Ascending aorta (tissue), 2 donors: ENCODE measurements at places on chromosomes 16 and 17.

GRCh38 chr17:11997972-11998233 is 628 bp upstream of the ZNF18 start:
- peak overlapping the region; percentile 86 for H3K27ac ChIP-seq
- H3K27me3 ChIP-seq, result no peaks in the 10 kb centered on the region
- no peak for DNase-seq
- H3K4me1 ChIP-seq, result peaks cover 8% of the 10 kb centered on the region
- peak overlapping the region; percentile 97 for H3K4me3 ChIP-seq

DNA sequence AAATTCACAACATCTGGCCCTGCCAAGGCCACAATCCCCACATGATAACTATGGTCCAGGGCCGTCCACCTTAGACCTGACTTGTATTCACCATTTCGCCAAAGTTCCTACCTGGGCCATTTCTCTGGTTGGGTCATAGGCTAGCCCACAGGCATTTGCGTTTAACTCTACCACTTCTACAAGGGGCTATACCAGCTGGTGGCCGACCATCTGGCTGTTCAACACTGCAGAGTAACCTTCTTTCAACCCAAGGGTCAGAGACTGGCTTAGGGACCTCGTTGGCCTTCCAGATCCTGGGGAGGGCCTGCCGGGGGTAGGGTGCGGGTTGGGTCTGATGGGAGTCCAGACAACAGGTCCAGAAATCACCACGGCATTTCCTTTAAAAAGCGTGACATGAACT is 242.3 kb upstream of the C16orf82 start:
- no peaks in the 10 kb centered on the region for H3K36me3 ChIP-seq
- H3K4me1 ChIP-seq, result no peaks in the 10 kb centered on the region
- no peaks in the 10 kb centered on the region for H3K27me3 ChIP-seq
- DNase-seq, result no peak
- H3K4me3 ChIP-seq, result no peak overlapping the region

- no peak overlapping the region for H3K4me3 ChIP-seq
- H3K4me1 ChIP-seq, result no peaks in the 10 kb centered on the region
- DNase-seq, result no peak
- H3K36me3 ChIP-seq, result no peaks in the 10 kb centered on the region
- H3K27ac ChIP-seq, result no peak overlapping the region
Observed at GRCh38 chr17:59296190-59296589, 35.3 kb upstream of the YPEL2 start.

GRCh38 chr16:47486856-47487255 is 25.7 kb downstream of the PHKB start:
- no peak overlapping the region for H3K4me3 ChIP-seq
- H3K36me3 ChIP-seq, result no peaks in the 10 kb centered on the region
- H3K27ac ChIP-seq, result no peak overlapping the region
- no peaks in the 10 kb centered on the region for H3K27me3 ChIP-seq
- no peak for DNase-seq

GRCh38 chr16:83911290-83911689 is 12.4 kb downstream of the MLYCD start:
- H3K4me3 ChIP-seq, result no peak overlapping the region
- H3K27ac ChIP-seq, result no peak overlapping the region
- no peak for DNase-seq

GRCh38 chr16:19582050-19582831 is 26.7 kb downstream of the VPS35L start:
- H3K27ac ChIP-seq, result no peak overlapping the region
- no peak overlapping the region for H3K4me3 ChIP-seq
- DNase-seq, result no peak
- H3K27me3 ChIP-seq, result no peaks in the 10 kb centered on the region
- no peaks in the 10 kb centered on the region for H3K4me1 ChIP-seq
- peaks cover 58% of the 10 kb centered on the region for H3K36me3 ChIP-seq

DNA sequence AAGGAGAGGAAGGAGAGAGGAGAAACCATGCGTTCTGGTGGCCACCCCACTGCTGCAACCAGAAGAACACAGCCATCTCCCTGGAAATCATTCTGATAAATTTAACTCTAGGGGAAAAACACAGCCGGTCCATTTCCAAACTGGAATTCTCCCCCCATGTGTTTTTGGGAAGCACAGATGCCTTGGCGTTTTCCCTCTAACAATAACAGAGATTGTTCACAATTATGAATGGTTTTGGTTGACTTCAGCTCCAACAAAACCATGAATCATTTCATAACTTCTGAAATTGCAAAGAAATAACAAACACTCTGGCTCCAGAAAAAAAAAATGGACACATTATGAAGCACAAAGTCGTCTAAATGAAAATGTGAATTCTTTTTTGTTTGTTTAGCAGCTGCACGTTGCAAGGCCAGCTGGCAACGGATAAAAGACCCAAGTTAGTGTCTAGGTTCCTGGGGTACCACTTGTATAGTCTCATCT is 46.2 kb downstream of the GNAO1 start:
- no peaks in the 10 kb centered on the region for H3K4me1 ChIP-seq
- H3K27ac ChIP-seq, result no peak overlapping the region
- H3K4me3 ChIP-seq, result no peak overlapping the region
- no peaks in the 10 kb centered on the region for H3K27me3 ChIP-seq
- H3K36me3 ChIP-seq, result no peaks in the 10 kb centered on the region

- H3K27me3 ChIP-seq, result no peaks in the 10 kb centered on the region
- DNase-seq, result peak; percentile 79
- H3K4me1 ChIP-seq, result peaks cover 6% of the 10 kb centered on the region
- peaks cover 19% of the 10 kb centered on the region for H3K36me3 ChIP-seq
Observed at GRCh38 chr17:63698886-63699637, 863 bp downstream of the LIMD2 start.

- H3K4me1 ChIP-seq, result peaks cover 3% of the 10 kb centered on the region
- H3K27ac ChIP-seq, result no peak overlapping the region
- no peaks in the 10 kb centered on the region for H3K27me3 ChIP-seq
- no peak for DNase-seq
- H3K36me3 ChIP-seq, result peaks cover 11% of the 10 kb centered on the region
- no peak overlapping the region for H3K4me3 ChIP-seq
Observed at GRCh38 chr17:82666931-82667667, 18.9 kb upstream of the WDR45B start.

GRCh38 chr17:64309710-64310109 is 46.6 kb upstream of the TEX2 start:
- peaks cover 2% of the 10 kb centered on the region for H3K4me1 ChIP-seq
- no peak for DNase-seq
- H3K27ac ChIP-seq, result no peak overlapping the region
- H3K27me3 ChIP-seq, result no peaks in the 10 kb centered on the region
- H3K4me3 ChIP-seq, result no peak overlapping the region
- no peaks in the 10 kb centered on the region for H3K36me3 ChIP-seq

DNA sequence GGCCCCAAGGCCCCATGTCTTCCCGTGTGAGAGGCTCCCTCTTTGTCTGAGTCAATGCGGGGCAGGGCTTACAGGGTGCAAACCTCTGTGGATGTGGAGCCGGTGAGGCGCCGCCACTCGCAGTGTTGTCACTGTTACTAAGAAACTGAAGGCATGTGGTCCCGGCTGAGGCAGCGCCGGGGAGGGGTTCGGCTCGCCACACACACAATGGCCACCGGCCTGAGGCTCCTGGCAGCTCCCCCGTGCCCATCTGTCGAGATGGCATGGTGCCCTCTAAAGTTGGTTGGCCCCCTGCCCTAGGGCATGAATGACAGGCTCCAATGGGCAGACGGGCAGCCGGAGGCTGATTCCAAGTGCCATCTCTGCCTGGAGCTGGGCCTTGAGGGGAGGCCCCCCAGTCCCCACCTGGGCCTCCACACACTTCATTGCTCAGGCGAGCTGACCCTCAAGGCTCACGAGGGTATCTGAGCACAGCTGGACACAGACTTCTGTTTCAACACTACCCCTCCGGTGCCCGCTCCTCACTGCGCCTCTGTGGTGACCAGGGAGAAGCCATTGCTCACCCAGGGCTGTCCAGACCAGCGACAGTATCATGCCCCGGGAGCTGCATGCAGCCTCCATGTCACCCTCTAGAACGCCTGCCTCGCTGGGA is 137.2 kb downstream of the C16orf78 start:
- H3K27ac ChIP-seq, result no peak overlapping the region
- H3K4me1 ChIP-seq, result no peaks in the 10 kb centered on the region
- no peak overlapping the region for H3K4me3 ChIP-seq

GRCh38 chr16:75495076-75495674 is at the start of gene CHST6:
Gene CHST6, minus strand, starts transcription at chr16:75495441. Its CDS starts 15,613 bp downstream, at chr16:75479828.
- H3K4me3 ChIP-seq, result peak within 1 kb of the TSS; percentile 61
- DNase-seq, result no peak
- peaks cover 13% of the 10 kb centered on the region for H3K4me1 ChIP-seq
- H3K27me3 ChIP-seq, result no peaks in the 10 kb centered on the region

- no peak for DNase-seq
- H3K27me3 ChIP-seq, result no peaks in the 10 kb centered on the region
- no peak overlapping the region for H3K27ac ChIP-seq
- H3K4me1 ChIP-seq, result no peaks in the 10 kb centered on the region
Observed at GRCh38 chr16:58417035-58417434, 24.8 kb downstream of the GINS3 start.

DNA sequence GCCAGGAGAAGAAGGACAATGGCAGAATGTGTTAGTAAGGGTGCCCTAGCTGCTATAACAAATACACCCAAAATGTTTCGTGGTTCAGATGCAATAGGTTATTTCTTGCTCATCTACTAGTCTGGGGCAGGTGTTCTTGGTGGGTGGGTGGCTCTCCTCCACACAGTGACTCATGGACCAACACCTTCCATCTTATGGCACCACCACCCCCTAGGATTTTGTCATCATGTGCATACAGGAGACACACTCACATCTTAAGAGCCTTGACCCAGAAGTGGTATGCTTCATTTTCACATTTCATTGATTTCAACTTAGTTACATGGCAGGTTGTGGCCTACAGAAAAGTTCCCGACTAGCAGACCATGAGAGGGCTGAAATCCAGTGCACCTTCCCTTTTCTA is 114.7 kb downstream of the AMFR start:
- H3K4me3 ChIP-seq, result no peak overlapping the region
- H3K36me3 ChIP-seq, result no peaks in the 10 kb centered on the region
- DNase-seq, result no peak
- H3K4me1 ChIP-seq, result no peaks in the 10 kb centered on the region
- H3K27me3 ChIP-seq, result no peaks in the 10 kb centered on the region

DNA sequence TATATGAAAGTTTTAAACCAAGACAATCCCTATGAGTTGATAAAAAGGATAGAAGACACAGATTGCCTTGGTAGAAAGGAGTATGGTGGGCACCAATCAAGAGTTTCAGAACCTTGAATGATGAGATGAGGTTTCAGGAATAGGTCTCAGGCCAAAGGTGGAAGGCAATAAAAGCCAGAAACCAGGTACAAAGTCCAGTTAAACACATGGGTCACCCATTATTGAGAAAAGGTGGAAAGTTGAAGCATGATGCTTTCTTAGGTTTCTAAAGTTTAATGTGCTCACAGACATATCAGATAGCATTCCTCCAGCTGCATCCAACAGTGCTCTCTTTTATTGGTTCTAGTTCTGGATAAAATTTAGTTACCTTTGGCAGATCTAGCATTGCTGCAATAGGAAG is 950.8 kb upstream of the SOX9 start:
- H3K27ac ChIP-seq, result no peak overlapping the region
- no peaks in the 10 kb centered on the region for H3K27me3 ChIP-seq
- no peak overlapping the region for H3K4me3 ChIP-seq
- no peaks in the 10 kb centered on the region for H3K4me1 ChIP-seq
- no peak for DNase-seq

GRCh38 chr16:65010125-65010524 is 111.7 kb downstream of the CDH11 start:
- no peaks in the 10 kb centered on the region for H3K27me3 ChIP-seq
- H3K36me3 ChIP-seq, result peaks cover under 1% of the 10 kb centered on the region
- no peak for DNase-seq
- H3K4me3 ChIP-seq, result no peak overlapping the region
- H3K27ac ChIP-seq, result no peak overlapping the region

GRCh38 chr17:80693511-80693910 is 148.9 kb downstream of the RPTOR start:
- no peak overlapping the region for H3K4me3 ChIP-seq
- no peak for DNase-seq
- no peaks in the 10 kb centered on the region for H3K4me1 ChIP-seq
- no peaks in the 10 kb centered on the region for H3K27me3 ChIP-seq
- no peak overlapping the region for H3K27ac ChIP-seq
- no peaks in the 10 kb centered on the region for H3K36me3 ChIP-seq

GRCh38 chr17:57350266-57350665 is 93.9 kb downstream of the MSI2 start:
- no peak overlapping the region for H3K27ac ChIP-seq
- no peaks in the 10 kb centered on the region for H3K36me3 ChIP-seq
- H3K4me1 ChIP-seq, result no peaks in the 10 kb centered on the region
- H3K4me3 ChIP-seq, result no peak overlapping the region

- DNase-seq, result no peak
- H3K4me3 ChIP-seq, result no peak overlapping the region
- H3K27ac ChIP-seq, result no peak overlapping the region
- H3K27me3 ChIP-seq, result no peaks in the 10 kb centered on the region
Observed at GRCh38 chr16:3575491-3575890, 1.7 kb downstream of the NLRC3 start.

GRCh38 chr16:17396762-17397498 is 73.8 kb downstream of the XYLT1 start:
- H3K4me1 ChIP-seq, result peaks cover 4% of the 10 kb centered on the region
- no peaks in the 10 kb centered on the region for H3K36me3 ChIP-seq
- DNase-seq, result no peak
- H3K27ac ChIP-seq, result peak overlapping the region; percentile 69

- no peak overlapping the region for H3K4me3 ChIP-seq
- no peaks in the 10 kb centered on the region for H3K4me1 ChIP-seq
- H3K36me3 ChIP-seq, result no peaks in the 10 kb centered on the region
- no peaks in the 10 kb centered on the region for H3K27me3 ChIP-seq
- DNase-seq, result no peak
Observed at GRCh38 chr16:56600398-56600999, 7.9 kb upstream of the MT2A start.

- no peak for DNase-seq
- no peak overlapping the region for H3K4me3 ChIP-seq
- no peaks in the 10 kb centered on the region for H3K4me1 ChIP-seq
- H3K27ac ChIP-seq, result no peak overlapping the region
Observed at GRCh38 chr16:60729051-60729450, 1307.2 kb downstream of the CDH8 start.

DNA sequence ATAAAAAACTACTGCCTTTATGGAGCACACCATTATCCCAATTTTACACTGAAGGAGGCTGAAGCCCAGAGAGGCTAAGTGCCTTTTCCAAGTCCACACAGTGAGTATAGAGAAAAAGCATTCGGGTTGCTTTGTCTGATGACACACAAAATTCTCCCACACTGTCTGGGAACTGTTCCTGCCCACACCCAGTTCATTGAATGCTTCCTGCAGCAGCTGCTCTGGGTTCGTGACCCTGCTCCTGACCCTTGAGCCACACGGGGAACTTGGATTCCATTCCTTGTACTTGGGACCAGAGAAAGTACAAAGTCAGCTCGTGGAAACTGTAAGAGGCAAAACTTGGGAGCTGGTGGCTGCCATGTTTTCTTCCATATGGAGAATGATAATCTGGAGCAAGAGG is 57.9 kb downstream of the AKAP1 start:
- no peaks in the 10 kb centered on the region for H3K4me1 ChIP-seq
- no peaks in the 10 kb centered on the region for H3K36me3 ChIP-seq
- no peaks in the 10 kb centered on the region for H3K27me3 ChIP-seq
- H3K4me3 ChIP-seq, result no peak overlapping the region
